ENCODE measurements at places on chromosomes 5 and 9.

- no peak for DNase-seq
Measured at GRCh38 chr9:20781092-20781491, 97.0 kb downstream of the FOCAD start.

DNA sequence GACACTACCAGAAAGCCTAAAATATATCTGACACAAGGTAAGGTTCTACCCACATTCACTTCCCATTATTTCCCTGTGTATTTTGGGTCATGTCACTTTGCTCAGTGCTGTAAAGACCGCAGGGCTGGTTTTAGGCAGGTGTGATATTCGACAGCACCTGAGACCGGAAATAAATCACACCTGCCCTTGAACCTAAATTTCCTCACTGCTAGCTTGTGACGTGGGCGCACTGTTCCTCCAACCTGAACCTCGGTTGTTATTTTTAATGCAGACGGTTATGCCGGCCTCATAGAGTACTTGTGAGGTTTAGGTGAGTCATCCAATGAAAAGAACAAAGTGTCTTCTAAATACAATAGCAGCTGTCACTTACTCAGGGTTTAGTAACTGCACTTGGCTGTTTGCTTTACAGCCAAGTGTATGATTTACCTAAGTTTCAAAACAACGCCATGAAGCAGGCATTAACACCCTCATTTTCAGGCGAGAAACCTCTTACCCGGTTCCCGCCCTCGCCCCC is 20.7 kb upstream of the ZNF782 start:
- DNase-seq = peak; percentile 63

DNA sequence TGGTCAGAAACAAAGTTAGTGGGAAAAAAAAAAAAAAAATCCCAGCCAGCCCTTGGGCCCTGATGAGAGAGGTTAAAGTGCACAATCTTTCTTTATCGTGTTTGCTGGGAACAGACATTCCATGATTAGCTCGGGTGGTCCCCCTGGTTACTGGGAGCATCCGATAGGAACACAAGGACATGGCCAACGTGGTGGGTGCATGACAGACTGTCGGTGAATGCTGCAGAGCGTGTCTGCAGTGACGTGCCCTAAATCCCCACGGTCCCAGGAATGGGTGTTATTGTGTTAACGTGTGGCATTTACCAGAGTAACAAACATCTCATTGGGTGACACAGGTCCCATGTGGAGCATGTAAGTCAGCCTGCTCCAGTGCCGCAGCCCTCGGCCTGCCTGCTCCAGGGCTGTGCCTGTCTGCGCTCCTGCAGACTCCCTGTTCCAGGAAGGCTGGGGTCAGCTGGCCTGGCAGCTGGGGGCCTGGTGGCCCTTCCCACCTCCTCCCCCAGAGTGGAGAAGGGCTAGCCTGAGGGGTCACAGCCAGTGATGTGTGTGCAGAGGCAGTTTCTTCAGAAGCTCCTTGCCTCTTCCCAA is 34.3 kb upstream of the TBC1D2 start:
- DNase-seq = no peak

GRCh38 chr9:14030375-14031059 is 283.4 kb downstream of the NFIB start:
- no peak for DNase-seq

DNA sequence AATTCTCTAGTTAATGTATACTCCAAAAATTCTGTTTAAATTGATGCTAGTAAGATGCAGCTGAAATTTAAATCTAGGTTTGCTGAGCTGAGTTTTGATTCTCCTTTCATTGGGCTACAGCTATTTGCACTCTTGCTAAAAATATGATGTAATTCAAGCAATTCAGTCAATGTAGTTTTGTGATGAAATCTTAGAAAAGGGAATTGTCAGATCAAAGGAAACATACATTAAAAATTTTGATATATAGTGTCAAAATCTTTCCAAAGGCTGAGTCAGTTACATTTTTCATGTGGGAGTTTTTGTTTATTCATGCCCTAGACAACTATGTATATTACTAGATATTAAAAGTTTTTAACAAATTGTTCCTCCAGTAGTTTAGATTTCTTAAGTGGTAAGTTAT is 334.9 kb upstream of the DAB2 start:
- no peak for DNase-seq

DNA sequence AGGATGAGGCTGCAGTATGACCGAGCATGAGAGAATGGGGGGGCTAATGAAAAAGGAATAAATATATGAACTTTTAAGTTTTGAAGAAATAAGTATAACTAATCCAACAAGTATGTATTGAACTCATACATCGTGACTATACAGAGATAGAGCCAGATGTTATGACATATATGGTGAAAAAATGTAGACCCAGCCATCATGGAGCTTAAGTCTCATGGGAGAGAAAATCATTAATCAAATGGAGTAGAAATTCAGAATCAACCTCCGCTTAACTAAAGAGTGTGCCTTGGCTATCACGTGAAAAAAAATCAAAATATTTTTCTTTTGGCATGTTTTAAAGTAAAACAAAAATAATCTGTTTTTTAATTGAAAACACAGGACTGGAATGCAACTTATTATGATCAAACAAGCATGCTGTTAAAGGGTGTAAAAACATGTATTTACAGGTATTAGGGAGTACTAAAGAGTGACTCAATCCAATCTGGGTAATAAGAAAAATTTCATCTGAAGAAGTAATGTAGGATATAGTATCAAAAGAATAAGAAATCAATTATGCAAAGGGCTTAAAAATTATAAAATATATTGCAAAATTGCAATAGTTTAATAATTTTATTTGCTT is 868.5 kb upstream of the NUDT12 start:
- DNase-seq = no peak

- no peak for DNase-seq
Measured at GRCh38 chr5:141150224-141150992, 551 bp downstream of the PCDHB6 start.

GRCh38 chr5:133910571-133910970 is 57.9 kb downstream of the C5orf15 start:
- DNase-seq = no peak

- no peak for DNase-seq
Measured at GRCh38 chr5:142181096-142181495, 72.5 kb downstream of the NDFIP1 start.

- no peak for DNase-seq
Measured at GRCh38 chr9:113678119-113678858, 197.8 kb upstream of the ZNF618 start.
